Stimulated activated CD4-positive, alpha-beta T cell treated with anti-CD3 and anti-CD28 coated beads, TNF-alpha, amount 100 ng/mL, for 1 hour (primary cell): ENCODE measurements at places on chromosomes 2 and 18.

- no peak for DNase-seq
Measured at GRCh38 chr2:189297446-189297845, 117.9 kb upstream of the COL5A2 start.

GRCh38 chr2:26606847-26607190, 34.3 kb downstream of the CIB4 start:
- DNase-seq: no peak

DNA sequence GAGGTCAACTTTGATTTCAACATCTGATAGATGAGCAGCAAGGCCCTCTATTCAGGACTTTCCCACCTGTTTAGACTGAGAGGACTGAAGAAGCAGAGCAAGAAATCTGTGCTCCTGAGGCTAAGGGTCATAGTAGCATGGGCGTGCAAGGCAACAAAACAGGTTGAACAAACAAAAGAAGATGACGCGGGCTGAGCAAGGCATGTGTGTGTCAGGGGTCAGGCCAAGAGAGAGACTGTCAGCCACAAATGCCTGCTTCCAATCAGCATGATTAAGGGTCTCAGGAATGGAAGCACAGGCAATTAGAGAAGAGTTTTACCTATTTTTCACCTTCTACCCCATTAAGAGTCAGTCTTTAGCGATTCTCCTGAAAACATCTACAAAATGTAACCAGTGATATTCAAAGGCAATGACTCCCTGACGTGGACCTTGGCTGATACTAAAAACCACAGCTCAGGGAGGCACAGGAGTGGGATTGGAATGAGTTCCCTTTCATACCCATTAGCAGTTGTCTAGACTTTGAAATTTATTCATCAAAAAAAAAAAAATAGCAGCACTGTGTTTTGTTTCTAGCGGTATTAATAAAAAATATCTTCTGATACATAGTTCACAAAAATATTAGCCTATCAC, 81.9 kb downstream of the DYNAP start:
- DNase-seq: no peak

DNA sequence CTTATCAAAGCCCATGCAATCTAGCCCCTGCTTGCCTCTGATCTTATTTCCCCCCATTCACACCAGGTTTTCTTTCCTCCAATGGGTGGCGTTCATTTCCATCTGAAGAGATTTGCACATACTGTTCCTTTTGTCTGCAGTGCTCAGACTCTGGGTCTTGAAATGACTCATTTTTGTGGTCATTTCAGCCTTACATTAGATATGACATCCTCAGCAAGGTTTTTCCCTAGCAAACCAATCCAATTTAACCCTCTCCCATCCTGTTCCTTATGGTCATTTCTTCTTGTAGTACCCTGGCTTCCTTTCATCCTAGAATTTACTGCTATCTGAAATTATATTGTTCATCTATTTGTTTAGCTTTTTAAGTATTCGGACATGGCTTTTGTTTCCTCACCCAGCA, 42.5 kb upstream of the SCN1A start:
- no peak for DNase-seq

- DNase-seq: no peak
Measured at GRCh38 chr2:51581636-51582267, 549.8 kb upstream of the NRXN1 start.

DNA sequence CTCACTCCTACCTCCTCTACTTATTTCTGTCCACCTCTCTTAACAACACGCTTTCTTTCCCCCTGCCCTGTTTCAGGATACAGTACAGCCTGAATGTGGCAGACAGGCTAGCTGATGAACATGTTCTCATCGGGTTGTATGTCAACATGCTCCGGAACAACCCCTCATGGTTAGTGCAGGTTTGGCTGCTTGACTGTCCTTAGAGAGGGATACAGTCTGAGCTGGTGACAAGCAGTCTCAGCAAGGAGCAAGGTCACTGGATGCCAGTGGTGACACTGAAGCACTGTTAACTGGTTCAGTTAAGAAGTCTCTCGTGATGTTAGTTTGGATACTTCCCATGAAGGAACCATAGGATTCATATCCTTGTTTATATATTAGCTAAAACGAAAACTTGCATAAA, 128.6 kb downstream of the DTNA start:
- no peak for DNase-seq

DNA sequence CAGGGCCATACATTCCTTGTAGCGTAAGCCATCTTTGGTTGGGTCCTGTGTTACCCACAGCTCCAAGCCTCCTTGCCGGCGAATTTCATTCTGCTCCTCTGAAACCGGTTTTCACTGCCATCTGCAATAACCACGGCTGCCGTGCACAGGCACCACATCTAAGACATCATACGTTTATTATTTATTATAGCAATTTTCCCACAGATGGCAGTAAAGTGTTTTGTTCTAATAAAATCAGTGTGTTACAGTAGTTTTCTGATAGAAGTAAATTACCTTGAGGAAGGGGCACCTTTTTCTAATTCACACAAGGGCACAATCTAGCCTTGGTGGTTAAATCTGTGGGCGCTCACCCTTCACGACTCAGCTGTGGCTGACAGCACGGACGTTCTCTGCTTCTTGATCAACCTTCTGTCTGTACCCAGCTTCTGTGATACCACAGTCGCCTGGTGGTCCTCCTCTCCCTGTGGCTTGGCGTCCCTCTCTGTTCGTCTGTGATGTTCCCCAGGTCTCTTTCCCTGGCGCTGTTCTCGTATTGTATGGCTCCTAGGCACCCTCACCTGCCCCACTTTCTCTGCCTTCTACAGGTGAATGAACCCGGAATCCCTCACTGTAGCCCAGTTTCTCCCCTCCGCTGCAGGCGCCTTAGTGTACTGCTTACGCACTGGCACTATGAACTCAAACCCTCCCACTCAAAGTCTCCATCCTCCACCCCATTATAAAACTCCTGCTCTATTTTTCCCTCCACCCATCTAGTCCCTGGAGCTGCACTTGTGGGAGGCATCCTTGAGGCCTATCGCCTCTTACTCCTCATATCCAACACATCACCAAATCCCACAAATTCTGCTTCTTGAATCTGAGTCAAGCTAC, 236.8 kb downstream of the DYSF start:
- no peak for DNase-seq

DNA sequence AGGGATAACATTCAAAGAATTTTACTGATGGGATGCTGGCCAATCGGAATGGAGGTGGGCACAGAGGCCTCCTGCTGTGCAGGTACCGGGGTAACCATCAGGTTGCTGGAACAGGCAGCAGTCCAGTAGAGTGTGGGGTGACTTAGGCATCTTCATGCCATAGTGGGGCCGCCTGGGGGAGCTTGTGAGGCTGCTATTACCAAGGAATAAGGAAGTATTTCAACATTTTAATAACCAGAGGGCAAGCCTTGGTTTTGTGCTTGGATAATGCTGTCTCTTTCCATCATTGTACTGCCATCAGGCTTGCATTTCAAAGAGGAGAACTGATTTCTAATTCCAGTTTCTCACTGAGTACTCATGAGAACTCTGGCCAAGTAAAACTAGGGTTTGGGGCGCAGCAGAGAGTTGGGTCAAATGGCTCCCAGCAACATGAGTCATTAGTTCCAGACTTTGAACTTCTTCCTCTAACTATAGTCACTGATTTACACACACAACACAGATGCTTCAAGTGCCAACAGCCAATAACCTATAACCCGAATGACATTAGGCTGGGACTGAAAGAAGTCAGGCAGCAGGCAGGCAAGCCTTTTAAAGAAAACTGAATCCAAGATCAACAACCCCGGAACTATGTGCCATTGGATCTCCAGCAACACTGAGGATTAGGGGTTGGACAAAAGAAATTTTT, 56.1 kb upstream of the FHL2 start:
- DNase-seq: no peak

DNA sequence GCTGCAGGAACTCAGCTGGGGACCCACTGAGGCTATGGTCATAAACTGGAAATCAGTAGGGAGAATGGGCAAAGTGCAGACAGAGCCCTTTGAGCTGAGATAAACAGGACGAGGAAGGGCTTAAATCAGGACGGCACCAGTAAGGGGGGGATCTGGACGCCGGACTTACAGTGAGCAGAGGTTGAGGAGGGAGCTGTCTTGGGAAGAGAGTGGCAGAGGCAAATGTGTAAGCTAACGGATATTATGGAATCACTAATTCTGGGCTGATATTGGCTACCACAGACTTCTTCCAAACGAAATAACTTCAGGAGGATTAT, 539 bp downstream of the CYP27A1 start:
- DNase-seq: no peak

GRCh38 chr2:205014201-205014600, 468.9 kb downstream of the PARD3B start:
- no peak for DNase-seq
